ENCODE measurements at places on chromosomes 1 and 21.

GRCh38 chr1:85554630-85555327 lies 25.8 kb upstream of the CCN1 start:
- DNase-seq, result no peak

DNA sequence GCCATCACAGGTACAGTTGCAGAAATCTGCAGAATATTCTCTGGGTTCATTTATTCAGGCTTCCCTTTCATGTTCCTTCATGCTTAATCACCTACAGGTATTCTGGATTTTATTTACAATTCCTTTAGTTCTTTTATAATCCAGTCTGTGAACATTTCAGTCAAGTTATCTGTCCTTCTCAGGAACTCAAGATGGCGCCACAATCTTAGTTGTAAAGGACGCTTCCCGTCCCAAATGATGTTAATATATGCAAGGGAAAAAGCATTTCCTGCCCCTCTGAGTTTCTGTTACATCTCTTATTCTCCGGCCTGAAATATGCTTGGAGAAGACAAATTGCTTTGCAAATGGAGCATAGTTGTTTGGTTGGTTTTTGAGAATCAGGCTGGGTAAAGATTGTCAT lies 19.3 kb downstream of the F3 start:
- no peak for DNase-seq

- DNase-seq, result no peak
These were observed at the start of gene G0S2 for GRCh38 chr1:209674957-209675564. Gene G0S2, plus strand, starts transcription at chr1:209675412. Its CDS starts 273 bp downstream, at chr1:209675685.

DNA sequence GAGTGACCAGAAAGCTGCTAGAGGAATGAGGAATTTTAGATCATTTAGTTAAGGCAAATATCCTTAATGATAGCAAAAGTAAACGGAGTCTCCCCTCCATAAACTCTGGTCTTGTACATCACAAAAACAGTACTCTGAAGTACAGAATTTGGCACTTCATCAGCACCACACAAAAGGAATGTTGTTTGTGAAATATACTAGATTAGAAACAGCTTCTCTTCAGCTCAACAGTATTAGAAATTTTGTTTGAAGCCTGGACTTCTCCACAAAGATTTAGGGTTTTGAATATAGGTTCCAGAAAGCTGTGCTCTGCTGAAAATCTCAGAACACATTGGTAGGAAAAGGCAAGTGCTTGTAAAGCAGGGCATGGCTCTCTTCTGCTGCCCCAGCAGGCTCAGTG lies 135.1 kb upstream of the PTGFR start:
- no peak for DNase-seq

GRCh38 chr1:221182791-221183533 lies 303.7 kb downstream of the HLX start:
- no peak for DNase-seq

DNA sequence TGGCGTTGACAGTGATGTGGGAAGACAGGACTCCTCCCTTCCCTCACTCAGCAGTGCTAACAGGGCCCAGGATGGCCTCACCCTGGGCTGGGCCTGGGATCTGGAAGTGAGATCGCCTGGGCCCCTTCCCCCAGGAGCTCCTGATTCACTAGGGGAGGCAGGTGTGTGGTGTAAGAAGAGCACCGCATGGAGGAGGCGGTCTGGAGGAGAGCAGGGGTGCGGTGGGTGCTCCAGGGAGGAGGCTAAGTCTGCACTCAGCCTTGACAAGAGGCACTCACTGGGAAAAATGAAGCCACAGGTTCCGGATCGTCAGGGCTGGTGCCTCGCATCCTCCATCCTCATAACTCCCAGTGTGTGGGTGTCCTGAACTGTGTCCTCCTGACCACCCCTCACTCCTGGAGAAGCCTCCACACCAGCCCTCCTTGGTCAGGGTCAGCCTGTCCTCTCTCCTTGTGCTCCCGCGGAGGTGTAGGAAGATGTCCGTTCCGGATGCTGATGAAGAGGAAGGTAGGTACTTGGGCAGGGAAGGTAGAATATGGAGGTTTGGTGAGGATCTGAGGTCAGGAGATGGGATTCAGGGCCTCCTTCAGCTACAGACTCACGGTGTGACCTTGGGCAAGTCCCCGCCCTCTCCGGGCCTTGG lies 142.1 kb upstream of the WNT4 start:
- DNase-seq, result no peak

GRCh38 chr1:30877205-30877912 lies 31.2 kb downstream of the SDC3 start:
- DNase-seq, result no peak

DNA sequence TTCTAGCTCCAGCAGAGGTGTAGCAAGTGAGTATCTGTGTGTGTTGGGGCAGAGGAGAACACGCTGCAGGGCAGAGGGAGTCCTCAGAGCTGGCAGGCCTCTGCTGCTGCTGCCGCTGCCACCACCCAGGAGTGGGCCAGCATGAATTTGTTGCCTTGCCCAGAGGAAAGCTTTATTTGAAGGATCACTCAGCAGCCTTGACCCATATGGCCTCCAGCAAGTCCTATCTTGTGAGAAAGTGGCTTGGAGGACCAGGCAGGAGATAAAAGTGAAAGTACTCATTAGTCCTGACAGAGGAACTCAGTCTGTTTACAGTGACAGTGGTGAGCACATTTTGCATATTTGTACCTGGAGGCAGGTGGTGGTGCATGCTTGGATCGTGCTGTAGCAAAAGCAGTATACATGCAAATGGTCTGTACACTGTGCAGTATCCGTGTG lies 3.1 kb downstream of the TRAF5 start:
- DNase-seq, result no peak

DNA sequence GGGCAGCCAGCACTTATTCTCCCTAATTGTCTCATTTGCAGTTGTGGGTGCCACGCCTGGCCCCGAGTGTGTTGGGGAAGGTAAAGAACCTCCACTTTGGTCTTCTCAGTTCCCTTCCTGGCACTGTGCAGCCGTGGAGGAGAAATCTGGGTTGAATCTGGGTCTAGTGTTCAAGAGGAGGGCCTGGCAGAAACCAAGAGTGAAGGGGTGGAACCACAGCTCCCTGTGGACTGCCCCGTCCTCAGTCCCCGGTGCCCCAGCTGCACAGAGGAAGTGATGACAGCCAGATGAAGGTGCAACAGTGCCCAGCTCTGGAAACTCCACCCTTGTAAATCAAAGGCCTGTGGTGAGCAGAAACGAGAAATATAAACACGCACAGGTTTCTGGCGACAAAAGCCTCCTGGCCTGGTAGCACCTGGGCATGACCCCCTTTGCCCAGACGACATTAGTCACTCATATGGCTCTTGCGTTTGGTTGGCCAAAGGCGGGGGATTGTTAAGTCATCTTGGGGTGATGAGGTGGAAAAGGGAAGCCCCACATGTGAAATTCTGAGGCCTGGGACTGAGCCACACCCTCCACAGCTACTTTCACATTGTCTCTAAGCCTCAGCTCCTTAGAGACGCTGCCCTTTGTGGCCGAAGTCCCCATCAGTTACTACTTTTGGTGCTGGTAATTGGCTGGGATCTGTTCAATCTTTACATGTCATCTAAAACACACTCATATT lies 4.2 kb upstream of the ECE1 start:
- DNase-seq, result no peak

- DNase-seq, result no peak
These were observed 71.5 kb downstream of the USP24 start for GRCh38 chr1:55143684-55144083.

Measured in KG1 (cell line).